Cerebellar nuclear complex (tissue), 1 donor: ENCODE measurements at places on chromosomes 12 and 14.

- no peak for DNase-seq
These were observed 1.0 kb downstream of the NACA start for GRCh38 chr12:56723889-56724700.

- DNase-seq = no peak
These were observed 518.5 kb downstream of the SOX5 start for GRCh38 chr12:23431006-23431405.

DNA sequence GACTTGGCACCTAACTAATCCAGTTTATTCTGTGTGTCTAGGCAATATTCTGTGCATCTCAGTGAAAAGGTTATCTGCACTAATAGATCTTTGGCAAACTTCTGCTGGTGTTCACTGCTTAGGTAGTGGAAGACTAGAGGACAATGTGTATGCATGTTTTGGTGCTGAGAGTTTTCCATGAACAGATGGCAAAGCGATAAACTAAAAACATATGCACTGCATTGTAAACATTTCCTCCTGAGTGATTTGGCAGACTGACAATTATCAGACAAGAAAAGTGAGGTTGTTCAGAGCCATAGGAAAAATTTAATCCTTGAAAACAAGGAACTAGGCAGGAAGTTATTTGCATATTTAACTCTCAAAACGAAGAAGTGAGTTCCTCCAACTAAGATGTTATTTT, 400.4 kb downstream of the ATP23 start:
- no peak for DNase-seq

GRCh38 chr14:95529216-95529615, 5.6 kb upstream of the GLRX5 start:
- DNase-seq = no peak

GRCh38 chr14:54682578-54682977, 115.7 kb downstream of the SAMD4A start:
- DNase-seq = no peak

DNA sequence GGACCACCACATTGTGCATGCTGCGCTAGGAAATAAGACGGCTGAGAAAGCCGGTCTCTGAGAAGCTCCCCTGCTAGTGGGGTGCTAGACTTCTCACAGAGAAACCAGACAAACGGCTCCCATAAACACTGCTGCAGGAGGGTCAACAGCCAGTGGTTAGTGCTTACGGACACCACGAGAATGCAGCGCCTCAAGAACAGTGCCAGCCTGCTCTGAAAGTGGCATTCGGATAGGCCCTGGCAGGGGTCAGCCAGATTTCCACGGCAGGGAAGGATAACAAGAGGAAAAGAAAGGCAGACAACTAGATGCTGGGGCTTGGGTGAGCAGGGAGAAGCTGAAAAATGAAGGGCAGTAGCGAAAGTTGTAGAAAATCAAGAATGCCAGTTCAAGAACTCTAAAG, 26.4 kb downstream of the PPTC7 start:
- DNase-seq = no peak

GRCh38 chr12:91511795-91512420, 329.3 kb upstream of the DCN start:
- DNase-seq = no peak

DNA sequence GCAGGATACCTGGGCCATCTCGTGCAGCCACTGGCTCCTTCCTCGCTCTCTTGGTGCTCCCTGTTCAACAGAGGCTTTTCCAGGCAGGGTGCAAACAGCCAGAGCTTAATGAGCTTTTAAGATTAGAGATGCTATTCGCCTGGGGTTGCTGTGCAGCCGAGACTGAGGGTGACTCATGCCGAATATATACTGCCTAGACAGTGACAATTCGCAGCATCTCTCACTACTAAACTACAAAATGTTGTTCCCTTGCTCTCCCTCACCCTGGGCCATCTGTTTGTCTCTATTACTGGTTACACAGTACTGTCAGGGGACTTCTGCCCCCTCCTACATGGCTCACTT, 26.0 kb upstream of the TESC start:
- DNase-seq = no peak

GRCh38 chr12:124796303-124796960, 67.2 kb downstream of the SCARB1 start:
- no peak for DNase-seq

GRCh38 chr14:22753586-22753985, 12.9 kb upstream of the OXA1L start:
- DNase-seq = no peak

DNA sequence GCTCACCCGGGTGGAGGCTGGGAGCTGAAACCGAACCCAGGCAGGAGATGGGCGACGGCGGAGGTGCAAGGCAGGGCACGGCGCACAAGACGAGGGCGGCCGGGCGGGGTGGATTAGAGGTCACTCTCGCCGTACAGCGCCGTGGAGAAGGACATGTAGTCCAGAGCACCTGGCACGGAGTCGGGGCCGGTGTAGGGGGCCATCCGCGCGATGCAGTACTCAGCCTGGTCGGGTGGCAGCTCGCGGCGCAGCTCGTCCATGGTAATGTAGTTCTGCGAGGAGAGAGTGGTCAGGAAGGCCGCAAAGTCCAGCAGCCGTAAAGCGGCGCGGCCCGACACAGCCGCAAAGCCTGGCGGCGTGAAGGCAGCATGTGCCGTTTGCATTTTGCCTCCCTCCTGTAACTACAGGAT, 81.9 kb upstream of the ZFP36L1 start:
- no peak for DNase-seq

- DNase-seq = no peak
These were observed 26.6 kb downstream of the FAIM2 start for GRCh38 chr12:49877066-49877465.

GRCh38 chr12:24991209-24992049, 42.5 kb upstream of the BCAT1 start:
- no peak for DNase-seq

- DNase-seq = no peak
These were observed at the start of gene RHOF for GRCh38 chr12:121793440-121793837. Gene RHOF (minus strand): TSS chr12:121793688. CDS start chr12:121793633, 55 bp downstream.

DNA sequence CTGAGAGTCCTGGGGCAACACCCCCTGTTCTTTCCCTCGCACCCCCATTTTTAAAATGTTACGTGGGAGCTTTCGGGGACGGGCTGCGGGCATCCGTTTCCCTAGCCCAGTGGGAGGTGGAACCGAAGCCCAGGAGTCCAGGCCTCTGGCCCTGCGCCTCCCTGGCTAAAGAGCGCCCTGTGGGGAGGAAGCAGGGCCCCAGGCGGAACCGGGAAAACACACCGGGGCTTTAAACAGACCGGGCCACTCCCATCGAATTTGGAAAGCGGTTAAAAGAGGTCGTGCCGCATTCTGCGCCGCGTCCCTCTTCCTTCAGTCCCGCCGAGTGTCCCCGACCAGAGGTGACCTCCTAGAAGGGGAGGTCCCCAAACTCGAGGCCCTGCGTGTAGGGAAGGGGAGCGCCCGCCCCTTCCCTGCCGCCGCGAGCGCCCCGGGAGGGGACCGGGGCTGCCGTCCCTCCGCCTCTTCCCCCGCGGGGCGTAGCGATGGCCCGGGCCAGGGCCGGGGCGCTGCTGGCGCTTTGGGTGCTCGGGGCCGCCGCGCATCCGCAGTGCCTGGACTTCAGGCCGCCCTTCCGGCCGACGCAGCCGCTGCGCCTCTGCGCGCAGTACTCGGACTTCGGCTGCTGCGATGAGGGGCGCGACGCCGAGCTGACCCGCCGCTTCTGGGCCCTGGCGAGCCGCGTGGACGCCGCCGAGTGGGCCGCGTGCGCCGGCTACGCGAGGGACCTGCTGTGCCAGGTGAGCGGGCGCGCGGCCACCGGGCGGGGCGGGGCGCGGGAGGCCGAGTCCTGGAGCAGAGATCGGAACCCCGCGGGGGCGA, at the start of gene HHIPL1:
HHIPL1 (plus strand) TSS at position 407 of the 822 bp plus-strand sequence; CDS start at position 486, 79 bp downstream.
- no peak for DNase-seq

DNA sequence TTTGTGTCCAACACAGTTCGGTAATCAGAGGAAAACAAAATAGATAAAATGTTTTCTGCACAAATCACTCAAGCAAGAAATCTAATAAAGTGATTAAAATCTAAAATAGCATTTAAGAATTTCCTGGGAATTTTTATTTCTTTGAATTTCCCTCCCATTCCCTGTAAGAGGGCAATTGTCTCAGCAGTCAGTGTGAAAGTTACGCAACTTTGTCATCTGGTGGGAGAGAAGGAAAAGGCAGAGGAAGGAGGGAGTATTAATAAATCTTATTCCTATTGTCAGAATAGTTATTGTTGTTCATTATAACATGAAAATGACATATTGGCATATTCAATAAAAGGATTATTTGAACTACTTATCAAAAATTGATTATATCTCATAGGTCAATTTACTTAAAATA, 464.9 kb downstream of the PRKD1 start:
- DNase-seq = no peak

DNA sequence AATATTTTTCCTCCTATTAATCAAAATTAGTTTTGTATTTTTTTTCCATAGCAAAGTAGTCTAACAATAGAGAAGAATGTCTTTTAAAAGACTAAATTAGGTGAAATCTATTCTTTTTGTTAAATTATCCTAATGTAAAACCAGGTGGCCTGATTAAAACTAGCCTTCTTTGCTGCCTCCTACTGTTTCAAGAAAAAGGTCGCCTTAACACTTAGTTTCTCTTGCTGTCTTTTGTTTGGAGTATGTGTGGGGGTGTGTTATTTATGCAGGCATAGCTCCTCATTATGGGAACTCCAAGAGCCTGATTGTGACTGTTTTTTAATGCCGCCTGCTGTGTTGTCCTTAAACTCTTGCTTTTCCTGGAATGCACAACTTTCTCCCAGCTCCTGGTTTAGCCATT, 855.3 kb downstream of the DIO2 start:
- no peak for DNase-seq

DNA sequence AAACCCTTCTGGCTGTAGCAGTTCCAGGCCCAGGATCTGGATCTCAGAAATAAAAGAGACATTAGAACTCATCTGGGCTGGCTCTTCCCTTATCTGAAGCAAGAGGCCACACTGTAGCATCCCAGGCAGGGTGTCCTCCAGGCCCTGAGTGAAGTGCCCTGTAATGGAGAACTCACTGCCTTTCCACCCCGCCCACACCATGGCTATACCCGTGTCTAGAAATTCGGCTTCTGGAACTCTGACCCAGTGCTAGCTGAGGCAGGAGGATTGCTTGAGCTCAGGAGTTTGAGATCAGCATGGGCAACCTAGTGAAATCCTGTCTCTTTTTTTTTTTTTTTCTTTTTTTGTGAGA, 23.5 kb upstream of the PLEKHG3 start:
- no peak for DNase-seq

- DNase-seq = no peak
These were observed 95.3 kb upstream of the PARP11 start for GRCh38 chr12:3968523-3968922.

- DNase-seq = no peak
These were observed 353.1 kb downstream of the LRIG3 start for GRCh38 chr12:58567189-58567588.

- DNase-seq = no peak
These were observed 123.1 kb downstream of the SRGAP1 start for GRCh38 chr12:63967358-63968145.

- DNase-seq = no peak
These were observed 545 bp downstream of the PPFIA2 start for GRCh38 chr12:81758421-81759189.

DNA sequence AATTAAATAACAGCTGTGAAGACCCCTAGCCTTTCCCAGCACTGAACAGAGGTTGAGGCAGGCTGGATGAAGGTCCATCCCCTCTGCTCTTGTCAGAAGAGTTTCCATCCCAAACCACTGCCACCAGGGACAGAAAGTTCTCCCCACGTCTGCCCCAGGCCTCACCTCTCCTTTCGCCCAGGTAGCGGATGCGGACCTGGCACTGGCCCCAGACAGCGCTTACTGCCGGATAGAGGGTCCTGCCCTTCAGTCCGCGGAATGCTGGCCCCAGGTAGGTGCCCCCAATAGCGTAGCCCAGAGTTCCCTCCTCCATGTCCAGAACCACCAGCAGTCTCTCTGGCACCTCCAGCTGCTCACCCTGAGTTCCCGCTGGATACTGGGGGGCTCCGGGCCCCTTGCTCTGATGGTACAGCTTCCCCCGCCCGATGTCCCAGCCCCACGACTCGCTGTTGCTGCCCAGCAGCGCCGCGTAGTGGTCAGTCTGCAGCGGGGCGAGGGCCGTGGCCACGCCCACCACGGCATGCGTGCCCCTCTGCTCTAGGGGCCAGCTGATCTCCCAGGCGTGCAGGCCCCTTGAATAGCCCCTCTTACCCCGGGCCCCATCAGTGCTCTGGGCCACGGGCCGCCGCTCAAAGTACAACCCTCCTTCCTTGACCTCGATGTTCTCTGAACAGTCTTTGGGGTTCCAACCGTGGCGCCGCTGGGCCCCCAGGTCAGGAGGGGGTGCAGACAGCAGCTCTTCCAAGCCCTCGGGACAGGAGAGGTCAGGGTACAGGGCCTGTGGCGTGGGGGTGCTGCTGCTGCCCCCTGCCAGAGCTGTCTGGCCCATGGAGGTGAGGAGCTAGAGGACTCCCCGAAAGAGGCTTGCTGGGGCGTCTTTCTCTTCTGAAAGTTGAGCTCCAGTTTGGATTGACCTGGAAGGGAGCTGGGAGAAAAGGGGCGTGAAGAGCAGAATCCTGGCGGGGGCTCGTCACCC, 742 bp downstream of the SPSB2 start:
- DNase-seq = peak; percentile 8

GRCh38 chr14:82421286-82421685, 887.6 kb upstream of the SEL1L start:
- no peak for DNase-seq

- DNase-seq = no peak
These were observed 240.9 kb downstream of the FOXN3 start for GRCh38 chr14:89175881-89176799.

DNA sequence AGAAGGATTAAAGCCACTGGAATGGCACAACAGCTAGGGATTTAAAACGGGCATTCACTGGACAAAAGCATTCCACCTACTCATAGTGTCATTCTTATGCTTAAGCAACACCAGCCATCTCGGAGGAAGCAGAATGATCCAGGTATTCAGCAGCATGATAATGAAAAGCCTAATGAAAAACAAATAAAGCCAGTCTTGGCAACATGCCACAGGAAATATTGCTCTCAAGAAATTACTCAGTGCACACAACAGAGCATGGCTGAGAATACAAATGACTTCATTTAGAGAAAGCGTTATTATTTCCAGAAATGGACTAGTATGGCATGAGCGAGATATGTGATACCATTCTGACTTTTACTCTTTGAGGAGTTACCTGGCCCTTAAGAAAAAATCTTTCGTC, 442.2 kb downstream of the APAF1 start:
- DNase-seq = no peak

DNA sequence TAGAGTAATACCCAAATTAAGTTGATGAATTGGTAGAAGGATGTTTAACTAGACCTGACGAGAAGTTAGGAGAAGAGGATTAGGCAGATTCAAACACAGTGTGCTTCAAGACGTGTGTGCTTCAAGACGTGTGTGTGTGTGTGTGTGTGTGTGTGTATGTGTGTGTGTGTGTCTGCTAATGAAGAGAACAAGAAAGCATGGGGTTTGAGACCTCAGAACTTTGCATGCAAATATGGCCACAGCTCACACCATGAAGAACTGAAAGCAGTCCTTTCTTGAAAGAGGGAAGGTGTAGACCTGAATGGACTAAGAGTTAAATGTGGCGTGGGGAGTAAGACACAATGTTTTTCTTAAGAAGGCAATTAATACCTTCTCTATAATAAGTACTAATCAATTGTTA, 32.5 kb upstream of the SSPN start:
- DNase-seq = no peak
